Umbilical cord (tissue), 2 donors: ENCODE measurements at places on chromosomes 3 and 15. TPM values are rescaled to one million over a fixed set of nuclear protein-coding genes. Genes with fewer than 3 reads are reported as not detected.

- no peak for DNase-seq
These were observed 60.4 kb downstream of the SPSB4 start for GRCh38 chr3:141111364-141112155.

DNA sequence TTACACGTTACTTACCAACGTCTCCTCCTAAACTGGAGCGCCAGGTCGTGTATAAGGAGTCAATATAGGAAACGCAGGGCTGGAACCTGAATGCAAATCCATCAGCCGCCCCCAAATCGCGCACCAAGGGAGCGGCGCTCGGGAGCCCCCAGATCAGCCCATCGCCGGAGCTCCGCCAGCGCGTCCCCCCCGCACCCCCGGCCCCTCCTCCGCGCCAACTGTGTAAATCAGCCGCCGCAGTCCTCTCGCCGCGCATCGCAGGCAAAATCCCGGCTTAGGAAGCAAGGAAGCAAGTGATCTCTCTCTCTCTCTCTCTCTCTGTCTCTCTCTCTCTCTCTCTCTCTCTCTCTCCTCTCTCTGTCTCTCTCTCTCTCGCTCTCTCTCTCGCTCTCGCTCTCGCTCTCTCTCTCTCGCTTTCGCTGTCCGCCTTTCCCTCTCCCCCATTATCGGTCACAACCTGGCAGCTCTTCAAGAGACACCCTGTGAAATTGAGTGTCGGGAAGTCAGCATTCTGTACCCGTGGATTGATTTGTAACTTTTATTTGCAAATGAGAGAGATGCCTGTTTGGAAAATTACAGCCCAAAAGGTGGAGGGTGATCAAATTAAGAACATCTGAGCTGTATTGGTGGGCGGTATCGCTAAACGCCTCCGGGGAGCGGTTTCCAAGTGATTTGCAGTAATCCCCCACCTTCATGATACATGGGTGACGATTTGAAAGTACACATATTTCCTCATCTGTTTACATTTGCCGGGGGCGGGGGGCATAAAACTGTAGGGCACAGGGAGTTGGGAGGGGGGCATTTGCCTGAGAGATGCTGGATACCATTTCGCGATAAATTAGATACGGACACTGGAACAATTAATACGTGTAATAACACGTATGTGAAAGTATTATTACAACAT is 645 bp upstream of the SLITRK3 start:
- DNase-seq, result peak; percentile 35

- no peak for DNase-seq
These were observed 46.5 kb downstream of the ACAA1 start for GRCh38 chr3:38090453-38090852.

CCR9 gene
- total RNA-seq, result 0.48 TPM

ADGRG7 gene
- total RNA-seq, result 2.9 TPM

- DNase-seq, result no peak
These were observed 74.9 kb downstream of the IGF1R start for GRCh38 chr15:98723195-98723594.

GRCh38 chr15:71275566-71276335 is 160.5 kb downstream of the THSD4 start:
- no peak for DNase-seq

AVEN gene
- total RNA-seq, result 29.4 TPM

ROBO2 gene
- total RNA-seq, result 13.2 TPM

DNA sequence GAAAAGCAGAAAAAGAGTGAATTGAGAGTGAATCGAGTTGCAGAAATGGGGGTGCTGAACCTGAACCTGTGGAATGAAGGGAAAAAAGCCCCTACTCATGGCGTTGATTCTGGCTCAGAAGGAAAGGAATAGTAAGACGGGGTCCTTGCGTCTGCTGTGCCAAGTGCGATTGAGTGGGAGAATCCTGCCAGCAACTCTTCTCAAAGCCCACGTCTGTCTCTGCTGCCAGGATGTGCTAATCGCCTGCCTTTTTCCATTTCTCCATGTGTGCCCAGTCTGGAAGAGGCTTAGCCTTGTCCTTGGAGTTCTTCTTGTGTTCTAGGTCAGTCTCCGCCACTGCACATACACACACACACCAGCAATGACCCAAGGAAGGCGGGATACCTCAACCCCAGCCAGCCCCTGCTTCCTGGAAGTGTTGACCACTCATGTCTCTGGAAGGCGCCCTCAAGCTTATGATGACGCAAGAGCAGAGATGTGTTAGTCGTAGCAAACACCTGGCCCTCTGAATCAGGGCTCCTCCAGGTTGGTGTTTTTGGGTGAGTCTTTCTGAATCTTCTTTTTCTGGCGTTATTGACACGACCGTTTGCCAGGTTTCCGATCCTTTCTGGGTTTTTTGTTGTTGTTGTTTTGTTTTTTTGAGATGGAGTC is 262.4 kb upstream of the PROK2 start:
- DNase-seq, result no peak

GRCh38 chr3:30518181-30518864 is 88.1 kb upstream of the TGFBR2 start:
- no peak for DNase-seq

RYK gene
- 106 TPM for total RNA-seq

- no peak for DNase-seq
These were observed 101.7 kb upstream of the EIF1B start for GRCh38 chr3:40207796-40208195.

DNA sequence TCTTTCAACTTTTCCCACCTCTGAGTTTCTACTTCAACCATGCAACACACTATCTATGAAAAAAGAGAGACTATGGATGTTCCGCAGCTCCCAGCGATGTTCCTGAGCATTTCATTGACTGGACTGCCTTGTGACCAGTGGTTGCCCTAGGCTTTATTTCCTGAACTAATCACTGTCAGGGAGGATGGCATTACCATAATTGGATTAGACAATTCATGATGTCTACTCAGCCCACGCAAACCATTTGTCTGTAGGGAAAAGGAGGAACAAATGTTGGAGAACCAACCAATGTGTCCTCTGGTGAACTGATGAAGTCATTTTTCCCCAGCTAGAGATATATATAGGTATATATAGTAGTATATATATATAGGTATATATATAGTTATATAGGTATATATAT is 229.3 kb upstream of the MCTP2 start:
- DNase-seq, result no peak

GRCh38 chr15:79222808-79223207 is 59.7 kb upstream of the ANKRD34C start:
- DNase-seq, result no peak

CRYGS gene
- total RNA-seq, result 8.4 TPM

DNA sequence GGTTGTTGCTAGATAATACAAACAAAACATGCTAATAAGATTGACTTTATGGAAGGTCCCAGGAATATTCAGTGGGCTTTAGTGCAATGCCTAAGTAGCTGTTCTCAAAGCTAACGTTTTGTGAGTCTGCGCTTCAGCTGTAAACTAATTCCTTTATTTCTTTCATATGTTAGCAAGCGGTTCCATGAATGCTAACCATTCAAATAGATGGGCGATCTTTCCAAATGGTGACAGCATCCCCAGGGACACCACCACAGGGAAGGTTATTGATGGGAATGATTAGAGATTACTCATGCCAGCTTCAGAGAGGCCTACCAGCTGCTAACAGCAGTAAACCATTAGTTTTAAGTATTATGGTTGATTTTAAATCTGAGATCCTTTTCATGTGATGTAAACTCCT is 405.7 kb upstream of the MCTP2 start:
- no peak for DNase-seq
